ENCODE measurements at places on chromosomes 5 and 9. TPM values are rescaled to one million over a fixed set of nuclear protein-coding genes. Genes with fewer than 3 reads are reported as not detected.

GRCh38 chr9:124369231-124369797 lies 45.9 kb downstream of the PSMB7 start:
- H3K27me3 ChIP-seq: no peaks in the 10 kb centered on the region
- H3K27ac ChIP-seq: no peak overlapping the region
- H3K4me1 ChIP-seq: no peaks in the 10 kb centered on the region
- no peak overlapping the region for H3K4me3 ChIP-seq
- no peaks in the 10 kb centered on the region for H3K36me3 ChIP-seq

CSF2 gene
- not detected for total RNA-seq

MCTP1 gene
- 13.6 TPM for total RNA-seq

- H3K4me1 ChIP-seq: no peaks in the 10 kb centered on the region
- no peaks in the 10 kb centered on the region for H3K36me3 ChIP-seq
- no peaks in the 10 kb centered on the region for H3K27me3 ChIP-seq
- no peak overlapping the region for H3K4me3 ChIP-seq
- DNase-seq: no peak
- no peak overlapping the region for H3K27ac ChIP-seq
Observed at GRCh38 chr5:158060212-158060611, 201.3 kb upstream of the CLINT1 start.

GRCh38 chr9:22146604-22147003 lies 137.5 kb upstream of the CDKN2B start:
- no peak for DNase-seq
- no peaks in the 10 kb centered on the region for H3K27me3 ChIP-seq
- no peaks in the 10 kb centered on the region for H3K36me3 ChIP-seq

SLC4A9 gene
- not detected for total RNA-seq

NR4A3 gene
- total RNA-seq: 0.17 TPM

GRCh38 chr5:14107536-14107935 lies 35.6 kb upstream of the TRIO start:
- H3K36me3 ChIP-seq: no peaks in the 10 kb centered on the region
- DNase-seq: no peak
- 0 out of 2 replicates have a peak, but pooled peaks cover 6% of the 10 kb centered on the region for H3K4me1 ChIP-seq
- H3K27me3 ChIP-seq: no peaks in the 10 kb centered on the region

N4BP3 gene
- 58.2 TPM for total RNA-seq

- no peak overlapping the region for H3K4me3 ChIP-seq
- no peaks in the 10 kb centered on the region for H3K36me3 ChIP-seq
- H3K27ac ChIP-seq: no peak overlapping the region
- H3K4me1 ChIP-seq: no peaks in the 10 kb centered on the region
- peaks cover 11% of the 10 kb centered on the region for H3K27me3 ChIP-seq
- no peak for DNase-seq
Observed at GRCh38 chr9:34802916-34803315, 93.0 kb upstream of the CCL21 start.

DNA sequence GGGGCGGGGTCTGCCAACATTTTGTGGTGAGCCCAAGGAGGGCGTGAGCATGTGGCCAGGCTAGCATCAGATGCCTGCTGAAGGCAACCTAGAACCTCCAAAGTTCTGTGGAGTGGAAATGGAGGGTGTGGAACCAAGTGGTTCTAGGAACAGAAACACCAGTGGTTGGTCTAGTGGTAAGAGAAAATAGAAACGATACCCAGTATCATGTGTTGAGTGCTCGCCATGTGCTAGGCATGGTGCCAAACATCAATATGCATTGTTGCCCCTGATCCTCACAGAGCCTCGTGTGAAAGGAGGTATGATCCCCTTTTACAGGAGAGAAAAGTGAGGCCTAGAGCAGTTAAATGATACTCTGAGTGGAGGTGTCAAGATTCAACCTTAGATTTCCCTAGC lies 31.5 kb upstream of the MVB12B start:
- no peak for DNase-seq
- H3K27ac ChIP-seq: no peak overlapping the region
- H3K4me1 ChIP-seq: no peaks in the 10 kb centered on the region
- no peak overlapping the region for H3K4me3 ChIP-seq
- H3K36me3 ChIP-seq: no peaks in the 10 kb centered on the region

DNA sequence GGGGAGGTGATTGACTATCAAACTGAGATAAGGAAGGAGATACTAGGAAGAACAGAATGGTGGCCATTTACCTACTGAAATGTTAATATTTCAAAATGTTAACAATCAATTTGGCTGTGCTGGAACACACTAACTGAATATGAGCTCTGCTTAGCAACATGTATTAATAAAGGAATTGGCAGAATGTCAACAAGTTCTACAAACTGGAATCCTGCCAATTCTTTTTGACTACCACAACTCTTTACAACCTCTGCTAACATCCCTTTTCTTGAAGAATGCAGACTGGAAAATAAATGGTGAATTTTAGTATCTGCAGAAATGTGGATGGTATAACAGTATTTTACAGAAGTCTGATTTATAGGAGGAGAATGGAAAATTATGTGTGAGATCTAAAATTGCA lies 446.4 kb downstream of the ISL1 start:
- no peak for DNase-seq
- no peak overlapping the region for H3K27ac ChIP-seq
- H3K4me3 ChIP-seq: no peak overlapping the region
- 0 out of 2 replicates have a peak, but pooled peaks cover 4% of the 10 kb centered on the region for H3K4me1 ChIP-seq
- no peaks in the 10 kb centered on the region for H3K27me3 ChIP-seq

- H3K4me1 ChIP-seq: peaks cover 2% of the 10 kb centered on the region
- no peaks in the 10 kb centered on the region for H3K36me3 ChIP-seq
- DNase-seq: no peak
- H3K27me3 ChIP-seq: peaks cover 24% of the 10 kb centered on the region
- H3K27ac ChIP-seq: no peak overlapping the region
Observed at GRCh38 chr5:136033848-136034247, 5.1 kb downstream of the TGFBI start.

All from GM23338 (cell line).